Camera-type eye (tissue), 1 donor: ENCODE measurements at places on chromosomes 5 and 9. TPM values are rescaled to one million over a fixed set of nuclear protein-coding genes. Genes with fewer than 3 reads are reported as not detected.

Gene FAM221B
- total RNA-seq = not detected

Gene PIP5K1B
- total RNA-seq = 29.0 TPM

Gene ENTREP1
- total RNA-seq = 16.7 TPM

Gene DMGDH
- total RNA-seq = 3.5 TPM

Gene MRPL22
- total RNA-seq = 25.3 TPM

Gene PTGDS
- 230 TPM for total RNA-seq

Gene SPATA9
- total RNA-seq = not detected

Gene PROB1
- total RNA-seq = 2.9 TPM
